ENCODE measurements at places on chromosomes 7 and 10.

GRCh38 chr7:46637793-46638735, 717.0 kb upstream of the IGFBP3 start:
- no peak for DNase-seq

DNA sequence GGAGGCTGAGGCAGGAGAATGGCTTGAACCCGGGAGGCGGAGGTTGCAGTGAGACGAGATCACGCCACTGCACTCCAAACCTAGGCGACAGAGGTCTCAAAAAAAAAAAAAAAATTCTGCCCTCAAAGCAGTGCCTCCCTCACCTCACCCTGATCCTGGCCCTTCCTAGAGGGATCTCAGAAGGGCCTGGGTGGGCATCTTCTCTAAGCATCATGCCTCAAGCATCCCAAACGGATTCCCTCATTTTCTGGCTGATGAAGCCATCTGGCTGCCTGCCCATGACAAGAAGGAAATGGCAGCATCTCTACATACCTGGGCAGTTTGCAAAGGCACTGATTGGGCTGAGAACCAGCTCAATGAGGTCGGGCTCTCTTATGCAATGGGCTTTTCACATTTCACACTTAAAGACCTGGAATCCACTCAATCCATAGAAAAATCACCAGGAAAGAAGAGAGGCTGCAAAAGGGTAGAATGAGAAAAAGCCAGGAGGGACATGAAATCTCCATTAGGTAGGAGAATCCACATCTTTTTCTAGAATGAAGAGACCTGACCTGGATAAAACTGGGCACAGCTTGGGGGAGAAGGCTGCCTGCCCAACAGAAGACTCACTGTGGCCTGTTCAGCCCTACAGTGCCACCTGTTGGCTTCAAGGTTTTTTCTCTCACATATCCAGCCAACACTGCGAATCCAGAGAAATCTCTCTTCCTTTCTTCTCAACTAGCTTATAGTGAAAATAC, 48.1 kb downstream of the PDLIM1 start:
- peak; percentile 40 for DNase-seq

- no peak for DNase-seq
These were observed 115.8 kb upstream of the PRR15 start for GRCh38 chr7:29447828-29448227.

DNA sequence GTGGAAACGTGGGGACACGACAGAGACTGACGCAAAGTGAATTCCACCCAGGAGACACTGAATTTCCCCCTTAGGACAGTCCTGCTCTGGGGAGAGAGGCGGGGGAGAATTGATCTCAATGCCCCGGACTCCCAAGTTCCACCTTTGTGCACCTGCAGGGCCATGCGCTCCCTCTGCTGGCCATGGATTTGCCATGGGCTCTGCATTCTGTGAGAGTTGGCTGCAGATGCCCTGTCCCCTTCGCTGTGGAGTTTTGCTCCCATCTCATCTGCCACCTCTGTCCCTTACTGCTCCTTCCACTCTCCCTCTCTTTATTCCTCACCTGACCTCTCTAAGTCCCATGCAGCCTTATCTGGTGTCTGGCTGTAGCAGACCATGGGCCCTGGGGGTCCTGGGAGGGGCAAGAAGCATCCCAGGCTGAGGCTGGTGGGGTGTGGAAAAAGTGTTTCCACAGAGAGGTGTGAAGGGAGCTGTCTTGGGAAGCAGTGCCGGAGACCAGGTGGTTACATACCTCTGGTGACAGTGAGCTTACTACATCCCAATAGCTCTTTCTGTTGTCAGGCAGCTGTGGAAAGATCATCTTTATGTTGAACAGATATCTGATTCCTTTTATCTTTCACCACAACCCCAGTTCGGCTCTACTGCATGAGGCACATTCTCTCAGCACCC, 14.3 kb downstream of the GHRHR start:
- no peak for DNase-seq

DNA sequence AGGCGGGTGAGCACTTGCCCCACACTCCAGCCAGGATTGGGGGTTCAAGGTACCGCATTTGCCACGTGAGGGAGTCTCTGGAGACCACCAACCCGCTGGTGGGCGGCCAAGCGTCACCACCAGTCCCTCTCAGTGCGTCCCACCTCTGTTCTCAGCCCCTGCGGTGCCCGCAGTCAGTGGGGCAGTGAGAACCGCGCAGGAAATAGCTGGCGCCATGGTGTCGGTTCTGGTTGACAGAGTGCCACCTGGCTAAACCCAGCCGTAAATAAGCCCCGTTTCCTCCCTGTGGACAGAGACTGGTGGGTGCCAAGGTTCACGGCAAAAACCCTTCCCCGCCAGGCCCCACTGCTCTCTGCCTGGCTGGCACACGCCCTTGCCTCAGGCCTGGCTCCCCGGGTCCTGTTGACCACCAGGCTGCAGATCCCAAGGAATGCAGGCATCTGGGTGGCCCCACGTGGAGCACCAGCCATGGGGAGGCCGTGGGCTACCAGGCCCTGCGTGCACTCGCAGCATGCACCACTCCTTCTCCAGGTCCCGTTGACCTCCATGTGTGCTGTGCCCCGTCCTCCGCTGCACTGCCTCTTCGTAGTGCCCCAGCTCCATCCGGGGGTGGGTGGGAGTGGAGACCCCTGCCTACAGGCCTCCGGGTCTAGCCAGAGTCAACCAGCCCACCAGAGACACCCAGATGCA, 140.0 kb downstream of the LHPP start:
- no peak for DNase-seq

DNA sequence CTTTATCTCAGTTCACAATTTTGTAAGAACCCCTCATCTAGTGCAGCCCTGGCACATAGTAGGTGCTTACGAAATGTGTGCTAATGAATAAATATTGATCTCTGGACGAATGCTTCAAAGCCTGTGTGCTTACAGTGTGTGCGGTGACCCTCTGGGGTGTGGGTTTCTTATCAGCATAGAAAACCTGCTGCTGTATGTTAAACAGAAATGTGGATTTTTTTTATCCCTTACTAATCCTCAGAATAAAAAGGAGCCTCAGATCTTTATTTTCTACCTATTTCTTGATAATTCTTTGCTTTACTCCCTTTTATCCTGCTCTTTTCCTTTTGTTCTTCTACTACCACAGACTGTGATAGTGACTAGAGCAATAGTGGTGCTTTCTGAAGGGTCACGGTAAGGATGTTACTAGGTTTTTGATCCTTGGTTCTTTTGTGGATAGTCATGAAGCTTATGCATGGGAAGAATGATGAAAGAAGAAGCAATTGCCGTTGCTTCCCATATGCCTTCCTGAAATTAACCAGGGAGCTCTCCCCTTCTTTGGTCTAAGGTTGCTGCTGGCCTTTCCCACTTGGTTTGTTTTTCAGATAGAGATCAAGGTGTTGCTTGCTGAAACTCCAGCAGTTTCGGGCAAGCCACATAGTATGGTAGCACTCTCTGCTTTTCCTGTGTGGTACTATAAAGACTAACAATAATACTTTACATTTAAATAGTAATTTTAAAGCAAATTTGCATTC, 44.7 kb downstream of the SPAG6 start:
- DNase-seq, result no peak

DNA sequence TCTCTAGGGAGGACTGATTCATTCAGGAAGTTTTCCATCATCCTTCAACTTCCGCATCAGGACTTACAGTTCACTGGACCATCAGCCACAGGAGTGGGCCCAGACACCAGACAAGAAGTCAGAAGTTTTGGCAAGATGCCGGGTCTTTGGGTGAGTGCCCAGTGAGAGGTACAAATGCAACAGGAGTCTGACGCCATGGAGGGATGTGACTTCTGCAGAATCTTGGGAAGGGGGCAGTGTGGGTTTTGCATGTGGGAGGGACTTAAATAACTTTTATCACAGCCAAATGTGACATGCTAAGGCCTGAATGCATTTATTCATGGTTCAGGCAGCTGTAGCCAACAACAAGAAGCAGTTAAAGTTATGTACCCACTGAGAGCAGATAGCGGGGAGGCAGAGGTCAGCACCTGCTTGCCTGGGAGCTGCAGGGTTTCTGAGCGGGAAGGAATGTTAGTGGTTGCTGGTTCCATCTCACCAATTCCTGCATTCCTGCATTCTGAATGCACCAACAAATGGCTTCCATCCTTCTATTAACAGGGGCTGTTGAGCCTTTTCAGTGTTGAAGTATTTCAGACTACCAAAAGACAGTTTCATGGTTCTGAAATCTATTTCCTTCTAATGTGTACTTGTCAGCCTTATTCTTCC, 375.2 kb downstream of the PAXIP1 start:
- no peak for DNase-seq

DNA sequence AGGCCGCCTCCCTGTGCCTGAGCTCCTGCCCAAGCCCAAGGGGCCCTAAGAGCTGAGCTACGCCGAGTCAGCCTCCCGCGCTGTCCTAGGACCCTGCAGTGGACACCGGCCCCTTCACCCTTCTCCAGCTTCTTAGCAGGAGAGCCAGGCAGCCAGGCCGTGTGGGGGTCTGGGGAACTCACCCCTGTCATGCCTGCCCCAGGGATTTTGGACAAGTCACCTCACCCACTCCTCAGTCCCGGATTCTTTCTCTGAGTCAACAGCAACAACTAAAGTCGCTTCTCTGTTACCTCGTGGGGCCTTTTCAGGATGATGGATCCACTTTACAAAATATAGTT, 79.3 kb downstream of the MKI67 start:
- no peak for DNase-seq

DNA sequence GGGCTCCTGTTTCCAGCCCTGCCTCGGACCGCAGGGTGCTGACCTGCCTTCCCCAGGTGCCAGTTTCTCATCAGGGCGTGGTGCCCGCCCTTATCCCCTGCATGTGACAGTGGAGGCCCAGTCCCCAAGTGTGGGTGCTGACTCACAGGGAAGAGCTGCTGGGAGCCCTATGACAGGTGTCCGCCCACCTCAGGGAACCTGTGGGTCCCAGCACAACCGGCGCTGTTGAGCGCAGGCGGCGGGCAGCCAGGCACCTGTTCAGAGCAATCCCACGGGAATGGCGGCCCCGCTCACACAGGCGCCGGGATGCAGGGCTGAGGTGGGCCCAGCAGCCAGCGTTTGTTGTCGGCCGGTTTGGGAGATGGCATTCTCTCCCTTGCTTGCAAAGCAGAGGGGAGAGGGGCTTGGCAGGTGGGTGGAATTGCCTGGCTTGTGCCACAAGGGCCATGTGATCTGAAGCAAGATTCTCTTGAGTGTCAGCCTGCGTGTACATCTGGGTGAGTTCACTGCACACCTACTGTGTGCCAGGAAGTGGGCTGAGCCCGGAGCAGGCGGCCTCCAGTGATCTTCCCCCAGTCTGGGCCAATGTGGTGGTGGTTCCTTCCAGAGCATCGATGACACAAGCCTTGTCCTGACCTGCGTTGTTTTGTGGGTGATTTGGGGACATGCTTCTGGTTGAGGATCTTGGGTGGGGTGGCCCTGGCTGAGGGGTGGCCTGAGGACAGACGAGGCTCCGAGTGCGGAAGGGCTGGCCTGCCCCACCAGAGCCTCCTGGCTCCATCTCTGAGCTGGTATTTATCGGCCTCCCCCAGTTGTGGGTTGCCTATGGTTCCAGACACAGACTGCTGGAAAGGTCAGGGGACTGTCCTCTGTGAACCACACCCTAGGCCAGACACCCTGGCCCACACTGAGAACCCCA, 2.4 kb downstream of the PWWP2B start:
- DNase-seq, result no peak

DNA sequence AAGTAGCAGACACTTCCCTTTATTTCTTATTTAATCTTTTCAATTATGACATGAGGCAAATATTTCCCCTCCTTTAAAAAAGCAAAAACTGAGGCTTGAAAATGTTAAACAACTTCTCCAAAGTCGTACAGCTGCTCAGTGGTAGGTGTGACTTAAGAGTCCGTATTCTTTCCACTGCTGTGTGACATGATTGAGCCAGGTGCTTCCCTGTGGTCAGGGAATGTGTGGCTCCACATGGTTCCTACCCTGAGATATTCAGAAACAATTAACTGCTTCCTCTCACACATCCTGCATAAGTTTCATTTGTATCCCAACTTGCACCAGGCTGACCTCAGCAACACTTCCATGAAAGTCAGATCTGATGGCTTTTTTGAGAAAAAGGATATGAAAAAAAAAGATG, 13.6 kb downstream of the OPALIN start:
- DNase-seq, result no peak

- DNase-seq, result no peak
These were observed 432 bp upstream of the CAMK2B start for GRCh38 chr7:44325811-44326241.

DNA sequence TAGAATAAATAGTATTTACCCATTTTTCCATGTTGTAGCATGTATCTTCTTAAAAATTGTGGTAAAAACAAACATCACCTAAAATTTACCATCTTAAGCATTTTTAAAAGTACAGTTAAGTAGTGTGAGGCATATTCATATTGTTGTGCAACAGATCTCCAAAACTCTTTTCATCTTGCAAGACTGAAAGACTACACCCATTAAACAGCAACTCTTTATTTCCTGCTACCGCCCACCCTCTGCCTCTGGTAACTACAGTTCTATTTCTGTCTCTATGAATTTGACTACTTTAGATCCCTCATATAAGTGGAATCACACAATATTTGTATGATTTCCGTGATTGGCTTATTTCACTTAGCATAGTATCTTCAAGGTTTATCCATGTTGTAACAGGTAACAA, 40.0 kb upstream of the AGBL3 start:
- no peak for DNase-seq

GRCh38 chr7:102914585-102914984, 1.8 kb downstream of the LRRC17 start:
- DNase-seq, result peak; percentile 26

GRCh38 chr7:100867776-100868485, 744 bp downstream of the TRIP6 start:
- DNase-seq, result no peak

- DNase-seq, result no peak
These were observed 36.1 kb upstream of the ZNF518A start for GRCh38 chr10:96093948-96094347.

DNA sequence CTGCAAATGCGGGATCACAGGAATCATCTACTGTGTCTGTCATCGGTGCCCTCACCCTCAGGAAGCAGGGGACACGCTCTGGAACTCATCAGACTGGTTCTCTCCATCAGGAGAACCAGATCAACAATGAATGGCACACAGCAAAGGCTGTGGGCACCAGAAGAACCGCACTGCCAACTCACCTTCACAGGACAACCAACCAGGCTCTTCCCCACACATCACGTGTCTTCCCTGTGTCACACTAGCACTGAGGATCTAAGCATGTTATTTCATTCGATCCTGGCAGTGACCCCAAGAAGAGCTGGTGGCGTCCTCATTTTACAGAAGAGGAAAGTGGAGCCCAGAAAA, 106.1 kb downstream of the TNS3 start:
- DNase-seq, result no peak

DNA sequence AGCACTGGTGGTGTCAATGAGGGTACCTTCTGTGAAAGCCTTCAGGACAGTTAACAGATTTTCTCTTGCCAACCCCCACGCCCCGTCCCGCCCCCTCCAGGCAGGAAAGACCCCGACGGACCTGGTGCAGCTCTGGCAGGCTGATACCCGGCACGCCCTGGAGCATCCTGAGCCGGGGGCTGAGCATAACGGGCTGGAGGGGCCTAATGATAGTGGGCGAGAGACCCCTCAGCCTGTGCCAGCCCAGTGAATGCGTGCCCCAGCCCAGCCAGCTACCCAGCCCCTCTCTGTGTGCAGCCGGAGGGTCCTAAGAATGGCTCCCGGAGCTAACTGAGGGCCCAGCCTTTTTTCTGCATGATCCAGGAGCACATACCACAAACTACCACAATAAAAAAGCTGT, 713 bp upstream of the HOGA1 start:
- no peak for DNase-seq

- DNase-seq, result no peak
These were observed 48.2 kb downstream of the DYNC2I1 start for GRCh38 chr7:158904599-158904998.

- no peak for DNase-seq
These were observed 3.2 kb upstream of the IFIT1 start for GRCh38 chr10:89389254-89389653.

- DNase-seq, result no peak
These were observed 280.4 kb downstream of the KCNMA1 start for GRCh38 chr10:77357185-77357584.

GRCh38 chr10:25766213-25766612, 167.8 kb upstream of the MYO3A start:
- DNase-seq, result no peak

All from NCI-H446 (cell line).